Glutamatergic neuron (in vitro differentiated cells): ENCODE measurements at places on chromosomes 16 and 17.

GRCh38 chr17:47702391-47702995 lies 8.5 kb downstream of the TBKBP1 start:
- DNase-seq: no peak

DNA sequence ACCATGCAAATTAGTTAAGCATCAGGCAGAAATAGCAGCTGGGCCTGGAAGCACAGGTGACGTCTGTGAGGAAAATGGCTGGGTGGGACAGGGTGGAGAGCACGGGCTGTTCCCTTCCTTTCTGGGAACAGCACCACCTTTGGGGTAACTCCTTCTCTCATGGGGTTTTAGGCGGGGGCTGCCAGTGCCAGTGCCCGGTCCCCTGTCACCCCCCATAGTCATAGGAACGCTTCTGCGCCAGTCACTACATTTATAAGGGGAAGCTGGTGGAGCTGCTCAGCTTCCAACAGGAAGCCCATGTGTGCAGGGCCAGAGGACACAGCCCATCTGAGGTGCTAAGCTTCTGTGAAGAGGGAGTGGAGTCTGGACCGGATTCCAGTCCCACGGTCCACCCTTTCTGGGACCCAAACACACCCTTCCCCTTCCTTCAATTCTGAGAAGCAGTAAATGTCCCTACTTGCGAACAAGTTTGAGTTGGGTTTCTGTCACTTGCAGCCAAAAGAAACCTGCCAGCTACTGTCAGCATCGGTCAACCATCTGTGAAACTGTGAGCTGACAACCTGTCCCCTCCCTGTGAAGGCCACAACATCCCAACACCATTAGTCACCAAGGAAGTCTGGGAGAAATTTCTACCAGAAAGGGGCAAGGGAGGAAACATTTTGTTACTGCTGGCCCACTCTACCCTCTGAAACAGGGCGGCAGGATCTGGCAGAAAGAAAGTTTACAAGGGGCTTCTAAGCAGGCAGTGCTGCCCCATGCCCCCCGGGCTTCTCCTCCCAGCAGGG lies 86.0 kb upstream of the AMZ2 start:
- DNase-seq: no peak

GRCh38 chr16:88746506-88746905 lies 38.5 kb downstream of the PIEZO1 start:
- no peak for DNase-seq

DNA sequence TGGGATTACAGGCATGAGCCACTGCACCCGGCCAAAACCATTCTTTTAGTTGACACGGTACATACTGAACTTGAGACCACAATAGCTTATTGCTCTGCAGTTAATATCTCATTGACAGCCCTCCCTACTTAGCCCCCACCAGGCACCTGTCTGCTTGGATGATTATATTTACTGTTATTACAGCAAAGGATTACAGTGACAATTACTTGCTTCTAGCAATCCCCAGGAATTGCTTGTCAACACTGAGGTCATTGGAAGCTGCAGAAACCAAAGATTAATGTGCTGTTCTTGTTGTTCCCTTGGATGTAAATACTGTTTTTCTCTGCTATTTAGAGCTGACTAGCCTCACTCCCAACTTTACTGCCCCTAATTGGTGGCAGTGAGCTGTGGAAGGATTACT lies 211.2 kb downstream of the LGALS9B start:
- DNase-seq: no peak

- DNase-seq: no peak
These were observed 15.4 kb downstream of the TNS4 start for GRCh38 chr17:40485851-40486521.

DNA sequence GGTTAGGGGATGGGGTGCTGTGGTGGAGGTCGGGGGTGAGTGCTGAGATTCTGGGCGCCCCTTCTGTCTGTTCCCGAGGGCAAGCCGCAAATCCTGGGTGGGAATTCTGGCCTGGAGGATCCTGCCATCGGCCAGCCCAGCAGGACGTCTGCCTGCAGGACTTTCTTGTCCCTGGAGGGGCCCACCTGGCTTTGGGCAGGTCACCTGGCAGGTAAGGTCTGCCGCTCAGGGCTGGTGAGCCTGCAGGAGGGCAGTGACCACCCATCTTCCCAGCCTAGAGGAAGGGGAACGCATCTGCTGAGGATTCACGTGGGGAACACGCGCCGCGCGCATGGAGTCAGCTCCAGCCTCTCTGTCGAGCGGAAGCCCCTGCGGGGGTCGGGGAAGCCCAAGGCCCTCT lies 5.4 kb downstream of the RNF222 start:
- DNase-seq: no peak
